ENCODE measurements at places on chromosomes 5 and 9.

- DNase-seq: no peak
Measured at GRCh38 chr9:14198841-14199455, 115.0 kb downstream of the NFIB start.

GRCh38 chr5:148427370-148428042 is 43.7 kb downstream of the FBXO38 start:
- no peak for DNase-seq

DNA sequence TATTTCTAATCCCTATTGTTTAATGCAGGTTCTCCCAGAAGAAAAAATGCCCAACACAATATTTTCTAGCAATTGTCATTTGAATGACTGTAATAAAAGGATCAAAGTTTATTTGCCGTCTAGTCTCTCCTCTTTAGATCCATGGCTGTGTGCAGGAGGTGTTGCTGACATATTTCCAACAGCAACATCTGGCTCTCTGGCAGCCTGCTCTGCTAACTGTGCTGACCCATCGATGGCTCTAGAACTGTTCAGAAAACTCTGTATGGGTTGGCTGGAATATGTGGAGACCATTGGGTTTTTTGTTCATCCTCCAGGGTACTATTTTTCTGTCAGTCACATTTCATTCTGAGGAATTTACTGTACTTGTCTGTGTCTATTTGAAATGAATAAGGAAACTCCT is 202.0 kb upstream of the SLC27A6 start:
- DNase-seq: no peak

- DNase-seq: no peak
Measured at GRCh38 chr5:83044926-83045325, 32.3 kb downstream of the TMEM167A start.

- peak; percentile 23 for DNase-seq
Measured at GRCh38 chr9:126326228-126327005, at the start of gene MVB12B. Gene MVB12B, plus strand, starts transcription at chr9:126326829. Its CDS starts 101 bp downstream, at chr9:126326930.

DNA sequence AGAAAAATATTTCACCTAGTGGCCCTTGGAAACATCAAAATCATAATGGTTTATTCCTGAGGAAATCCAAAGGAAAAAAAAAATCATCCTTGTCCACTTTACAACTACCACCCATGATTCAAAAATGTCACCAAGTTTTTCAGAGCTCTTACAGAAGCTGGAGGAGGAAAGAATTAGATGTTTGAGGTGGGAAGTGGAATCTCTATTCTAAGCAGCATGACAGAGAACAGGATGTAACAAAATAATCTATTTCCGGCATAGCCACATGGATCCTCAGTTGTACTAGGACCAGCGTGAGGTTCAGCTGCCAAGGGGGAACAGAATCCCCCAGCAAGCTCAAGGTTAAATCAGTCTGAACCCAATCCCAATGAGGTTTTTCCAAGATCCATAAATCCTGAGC is 40.2 kb downstream of the FBXW11 start:
- DNase-seq: no peak

DNA sequence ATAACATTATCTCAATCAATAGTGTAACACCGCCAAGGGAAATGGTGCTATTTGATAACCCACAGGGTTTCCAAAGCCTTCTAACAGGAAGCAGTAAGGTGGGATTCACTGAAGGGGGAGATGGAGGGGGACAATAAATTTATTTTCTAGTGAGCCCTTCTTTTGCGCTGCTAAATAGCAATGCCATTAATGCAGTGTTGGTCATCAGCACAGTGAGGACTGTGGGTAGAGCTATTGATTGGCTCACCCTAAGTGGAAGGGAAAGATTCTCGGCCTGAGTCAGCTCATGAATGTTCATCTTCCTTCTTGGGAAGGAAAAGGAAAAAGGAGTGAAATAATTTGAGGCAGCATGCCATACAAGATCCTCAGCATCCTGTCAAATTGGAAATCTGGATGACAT is 25.4 kb downstream of the RGMB start:
- no peak for DNase-seq

GRCh38 chr5:120304663-120305062 is 159.4 kb upstream of the PRR16 start:
- no peak for DNase-seq

- no peak for DNase-seq
Measured at GRCh38 chr9:105198023-105198422, 46.4 kb upstream of the SLC44A1 start.

DNA sequence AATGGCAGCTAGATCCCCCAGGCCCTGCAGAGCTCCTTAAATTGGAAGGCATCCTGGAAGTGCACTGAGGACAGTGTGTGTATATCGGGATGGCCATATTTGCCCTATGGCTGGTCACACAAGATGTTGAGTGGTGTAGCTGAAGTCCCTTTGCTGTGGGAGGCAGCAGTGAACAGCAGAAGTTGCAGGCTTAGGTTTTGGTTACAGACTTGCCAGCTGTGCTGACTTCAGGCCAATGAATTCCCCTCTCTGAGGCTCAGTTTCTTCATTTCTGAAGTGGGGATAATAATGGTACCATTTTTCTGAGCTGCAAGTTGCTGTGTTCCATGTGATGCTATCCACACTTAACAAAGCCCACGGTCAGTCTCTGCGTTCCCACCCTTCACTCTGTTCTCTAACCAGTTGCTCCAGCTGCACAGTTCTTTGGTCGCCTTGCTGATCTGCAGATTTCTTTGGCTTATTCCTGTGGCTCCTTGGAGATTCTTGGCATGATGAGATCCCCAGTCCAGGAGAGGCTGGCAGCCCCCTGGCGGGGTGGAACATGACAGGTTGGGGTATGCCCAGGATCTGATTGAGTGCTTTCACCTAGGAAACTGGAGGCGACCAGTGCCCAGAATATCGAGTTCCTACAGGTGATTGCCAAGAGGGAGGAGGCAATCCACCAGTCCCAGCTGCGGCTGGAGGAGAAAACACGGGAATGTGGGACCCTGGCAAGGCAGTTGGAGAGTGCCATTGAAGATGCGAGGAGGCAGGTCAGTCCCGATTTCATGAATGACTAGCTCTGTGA is 6.5 kb upstream of the GLE1 start:
- DNase-seq: no peak

Measured in NAMALWA (cell line).